NCI-H1436 (cell line): ENCODE measurements at places on chromosomes 12 and 14.
A peak's percentile ranks its signal among the peaks of the same experiment; 100 is the strongest.

- DNase-seq, result no peak
Measured at GRCh38 chr12:120013659-120014380, 24.8 kb downstream of the BICDL1 start.

DNA sequence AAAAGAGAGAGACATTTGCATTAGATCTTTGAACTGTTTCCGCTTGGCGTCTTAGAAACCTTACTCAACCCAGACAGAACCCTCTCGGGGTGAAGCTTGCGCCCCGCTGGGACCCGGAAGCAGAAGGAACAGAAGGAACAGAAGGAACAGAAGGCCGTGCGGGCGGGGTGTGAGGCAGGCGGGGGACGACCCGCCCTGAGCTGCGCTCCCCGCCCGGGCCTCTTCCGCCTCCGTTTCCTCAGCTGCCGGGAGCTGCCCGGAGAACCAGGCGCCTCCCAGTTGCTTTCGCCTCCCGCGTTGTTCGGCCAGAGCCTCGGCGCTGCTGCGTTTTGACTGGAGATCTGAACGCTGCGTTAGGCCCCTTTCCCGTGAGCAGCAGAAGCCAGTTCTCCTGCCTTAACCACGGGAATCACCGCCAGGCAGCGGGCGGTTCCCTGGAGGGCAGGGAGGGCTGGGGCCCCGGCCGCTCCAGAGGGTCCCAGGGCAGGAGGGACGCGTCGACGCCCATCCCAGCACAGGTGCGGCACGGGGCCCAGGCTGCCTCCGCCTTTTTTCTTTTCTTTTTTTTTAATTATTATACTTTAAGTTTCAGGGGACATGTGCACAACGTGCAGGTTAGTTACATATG, 19.3 kb upstream of the MMP17 start:
- DNase-seq, result no peak

GRCh38 chr12:51942501-51943000, 8.9 kb upstream of the ACVR1B start:
- DNase-seq, result no peak

- DNase-seq, result no peak
Measured at GRCh38 chr12:114895827-114896226, 211.9 kb upstream of the TBX3 start.

DNA sequence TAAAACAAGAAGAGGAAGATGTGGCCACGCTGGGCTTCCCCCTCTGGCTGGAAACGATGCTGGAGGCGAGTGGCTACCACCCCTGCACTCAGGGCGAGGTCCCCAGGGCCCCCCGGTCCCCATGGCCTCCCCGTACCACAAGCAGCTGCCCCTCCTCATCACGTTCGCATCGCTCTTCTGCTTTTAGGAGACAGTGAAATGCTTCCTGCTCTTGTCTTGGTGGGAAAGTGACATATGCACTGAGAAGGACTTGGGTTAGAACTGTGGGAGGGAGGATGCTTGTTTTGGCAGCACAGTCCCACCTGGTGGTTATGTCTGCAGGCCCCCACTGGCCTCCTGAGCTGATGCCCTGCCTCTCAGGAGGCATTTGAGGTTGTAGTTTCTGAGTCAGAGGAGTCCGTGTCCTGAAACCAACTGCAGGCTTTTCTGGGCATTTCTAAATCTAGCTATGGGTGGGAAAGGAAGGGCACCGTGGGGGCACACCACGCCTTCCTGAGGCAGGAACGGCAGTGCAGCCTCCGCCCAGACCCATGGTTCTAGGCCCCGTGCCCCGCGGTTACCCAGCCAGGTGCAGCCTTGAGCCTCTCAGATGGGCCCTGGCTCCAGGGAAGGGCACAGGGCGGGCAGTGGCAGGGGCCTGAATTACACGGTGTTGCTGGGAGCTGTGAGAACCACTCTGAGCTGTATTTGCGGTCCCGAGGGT, 139.3 kb downstream of the ADGRD1 start:
- DNase-seq, result no peak

- no peak for DNase-seq
Measured at GRCh38 chr12:26896913-26897312, 40.9 kb downstream of the INTS13 start.

GRCh38 chr14:25322784-25323183, 272.8 kb upstream of the STXBP6 start:
- DNase-seq, result no peak

GRCh38 chr12:121513464-121514183, 67.2 kb downstream of the KDM2B start:
- peak; percentile 26 for DNase-seq

DNA sequence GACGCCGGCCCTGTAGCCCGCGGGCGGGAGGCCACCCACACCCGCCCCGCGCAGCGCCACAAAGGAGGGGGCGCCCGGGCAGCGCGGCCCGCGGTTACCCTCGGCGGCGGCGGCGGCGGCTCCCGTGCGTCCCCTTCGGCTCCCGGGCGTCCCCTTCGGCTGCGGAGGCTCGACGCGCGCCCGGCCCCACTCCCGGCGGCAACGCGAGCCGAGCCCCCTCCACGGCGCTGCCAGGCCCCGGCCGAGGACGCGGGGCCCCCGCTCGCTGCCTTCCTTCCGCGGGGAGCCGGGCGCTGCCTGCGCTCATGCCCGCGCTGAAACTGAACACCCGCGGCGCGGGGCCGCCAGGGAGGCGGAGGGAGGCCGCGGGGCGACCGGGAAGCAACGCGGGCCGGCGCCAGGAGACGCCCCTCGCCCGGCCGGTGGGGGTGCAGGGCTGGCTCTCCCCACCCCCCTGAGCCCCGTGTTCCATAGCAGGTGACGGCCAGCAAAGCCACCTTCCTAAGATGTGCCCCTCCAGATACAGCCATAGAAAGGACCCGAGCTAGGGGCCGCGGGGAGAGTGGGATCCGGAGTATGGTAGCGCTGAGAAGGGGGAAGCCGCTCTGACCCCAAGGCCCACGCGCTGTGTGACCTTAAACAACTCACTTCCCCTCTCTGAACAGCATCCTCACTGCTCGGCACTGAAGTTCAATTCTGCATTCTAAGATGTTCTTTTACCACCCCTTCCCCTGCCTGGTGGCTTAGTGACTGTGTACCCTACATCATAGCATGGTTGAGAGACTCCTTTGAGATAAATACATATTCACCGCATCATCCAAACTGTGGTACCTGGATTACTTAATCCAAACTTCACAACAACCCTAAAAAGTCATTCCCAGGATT, 42.8 kb downstream of the KDM2B start:
- no peak for DNase-seq

DNA sequence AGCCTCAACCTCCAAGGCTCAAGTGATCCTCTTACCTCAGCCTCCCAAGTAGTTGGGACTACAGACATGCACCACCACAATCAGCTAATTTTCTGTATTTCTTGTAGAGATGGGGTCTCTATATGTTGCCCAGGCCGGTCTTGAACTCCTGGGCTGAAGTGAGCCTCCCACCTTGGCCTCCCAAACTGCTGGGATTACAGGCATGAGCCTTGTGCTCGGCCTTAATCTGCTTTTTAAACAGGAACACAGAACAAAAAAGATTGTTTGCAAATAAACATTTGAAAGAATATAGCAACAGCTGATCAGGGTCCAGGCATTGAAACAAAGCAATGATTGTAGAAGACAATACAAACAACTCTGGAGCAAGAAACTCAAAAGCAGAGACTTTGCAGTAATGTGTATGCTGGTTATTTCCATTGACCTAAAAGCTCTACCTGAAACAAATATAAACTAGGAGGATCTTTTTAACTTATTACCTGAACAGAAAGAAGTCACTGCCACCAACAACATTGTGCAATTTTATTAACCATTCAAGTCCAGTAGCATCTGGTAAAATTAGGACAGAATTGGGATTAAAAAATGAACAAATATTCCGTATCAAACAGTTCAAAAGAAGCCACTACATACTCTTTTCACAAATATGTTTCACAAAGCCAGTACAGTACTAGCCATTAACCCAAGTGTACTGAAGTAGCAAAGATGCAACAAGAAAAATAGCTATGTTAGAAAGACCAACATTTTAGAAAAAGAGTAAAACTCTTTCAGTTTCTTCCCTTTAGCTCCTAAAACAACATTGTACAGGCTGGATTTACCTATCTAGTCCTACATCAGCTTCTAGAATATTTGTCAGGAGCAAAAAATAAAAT, 14.2 kb downstream of the AMN1 start:
- no peak for DNase-seq

GRCh38 chr12:89706551-89706950, 2.1 kb downstream of the ATP2B1 start:
- DNase-seq, result no peak

GRCh38 chr12:33825442-33825841, 196.9 kb upstream of the ALG10 start:
- DNase-seq, result no peak

DNA sequence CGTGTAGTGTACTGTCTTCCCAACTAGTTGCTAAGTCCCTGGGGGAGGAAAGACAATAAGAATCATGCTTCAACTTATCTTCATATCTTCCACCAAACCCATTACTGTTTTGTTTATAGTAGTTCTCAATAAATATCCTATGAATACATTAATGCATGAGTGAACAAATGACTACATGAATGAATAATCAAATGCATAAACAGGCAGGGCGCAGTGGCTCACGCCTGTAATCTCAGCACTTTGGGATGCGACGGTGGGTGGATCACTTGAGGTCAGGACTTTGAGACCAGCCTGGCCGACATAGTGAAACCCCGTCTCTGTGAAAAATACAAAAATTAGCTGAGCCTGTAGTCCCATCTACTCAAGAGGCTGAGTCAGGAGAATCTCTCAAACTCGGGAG, 32.1 kb upstream of the NR2C1 start:
- no peak for DNase-seq

DNA sequence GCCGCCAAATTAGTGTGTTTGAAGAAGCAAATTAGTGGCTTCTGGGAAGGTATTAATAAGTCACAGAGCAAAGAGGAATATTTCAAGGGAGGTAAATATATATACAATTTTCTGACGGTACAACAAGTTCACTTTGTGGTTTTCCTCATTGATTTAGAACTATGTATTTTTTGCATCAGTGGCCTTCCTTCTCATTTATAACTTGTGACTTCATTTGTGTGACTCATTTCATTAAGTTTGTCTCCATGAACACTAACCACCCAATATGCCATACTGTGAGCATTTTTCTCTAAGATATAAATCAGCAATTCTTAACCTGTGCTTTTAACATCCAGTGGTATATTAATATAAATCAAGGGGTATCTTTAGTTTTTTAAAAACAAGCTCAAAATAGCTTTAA, 29.3 kb upstream of the ARHGAP5 start:
- DNase-seq, result no peak

GRCh38 chr14:25861406-25861805, 736.4 kb downstream of the NOVA1 start:
- no peak for DNase-seq

DNA sequence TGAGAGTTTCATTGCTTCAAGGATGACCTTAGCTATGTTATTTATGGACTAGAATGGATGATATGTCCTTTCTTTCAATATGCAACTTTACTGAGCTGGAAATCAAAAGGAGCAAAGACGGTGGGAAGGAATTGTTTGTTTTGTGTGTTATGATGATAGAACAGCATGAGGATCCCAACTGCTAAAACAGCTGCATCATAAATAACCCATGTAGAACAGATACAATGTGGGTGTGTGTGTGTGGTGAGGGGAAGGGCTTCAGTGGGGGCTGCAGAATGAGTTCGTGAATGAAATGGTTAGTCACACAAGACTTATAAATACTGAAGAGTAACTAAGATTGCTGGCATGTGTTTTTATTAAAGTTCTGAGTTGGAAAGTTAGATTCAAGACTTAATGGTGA, 80.1 kb downstream of the DACT1 start:
- no peak for DNase-seq

DNA sequence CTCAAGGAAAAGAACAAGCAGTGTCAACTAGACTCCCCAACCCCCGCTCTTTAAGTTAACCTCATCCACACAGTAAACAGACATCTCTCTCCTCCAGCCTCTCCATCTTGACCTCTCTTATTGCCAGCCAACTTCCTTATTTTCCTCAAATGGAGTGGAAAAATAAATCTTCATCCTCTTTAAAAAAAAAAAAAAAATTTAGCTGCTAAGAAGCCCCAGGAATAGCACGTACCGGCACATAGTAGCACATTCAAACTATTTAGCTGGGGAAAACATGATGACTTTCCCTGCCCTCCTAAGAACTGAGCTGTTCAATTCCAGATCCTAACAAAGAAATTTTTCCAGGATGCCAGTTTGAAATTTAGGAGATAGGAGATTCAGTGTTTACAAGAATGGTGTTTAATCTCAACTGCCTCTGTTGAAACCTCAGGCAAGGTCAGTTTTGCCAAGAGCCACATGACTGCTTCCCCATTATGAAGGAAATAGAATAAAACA, 90.8 kb downstream of the EPS8 start:
- no peak for DNase-seq

DNA sequence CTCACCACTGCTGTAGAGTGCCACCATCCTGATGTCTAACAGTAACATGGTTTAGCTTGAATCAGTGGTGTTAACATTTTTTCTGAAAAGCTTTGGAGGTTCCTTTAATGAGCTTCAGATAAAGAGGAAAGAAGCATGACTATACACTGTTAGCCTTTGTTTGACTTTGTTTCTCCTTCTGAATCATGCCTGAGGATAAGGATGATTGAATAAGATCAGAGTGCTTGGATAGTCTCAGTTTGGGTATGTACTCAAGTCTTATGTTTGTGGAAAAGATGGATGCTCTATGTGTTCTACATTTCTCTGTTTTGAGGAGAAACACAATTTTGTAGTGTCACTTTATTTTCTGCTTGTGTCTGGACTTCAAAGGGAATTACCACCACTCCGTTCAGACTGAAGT, 42.0 kb downstream of the GPATCH2L start:
- no peak for DNase-seq

- peak; percentile 66 for DNase-seq
Measured at GRCh38 chr14:95463171-95463901, 53.1 kb downstream of the SYNE3 start.

DNA sequence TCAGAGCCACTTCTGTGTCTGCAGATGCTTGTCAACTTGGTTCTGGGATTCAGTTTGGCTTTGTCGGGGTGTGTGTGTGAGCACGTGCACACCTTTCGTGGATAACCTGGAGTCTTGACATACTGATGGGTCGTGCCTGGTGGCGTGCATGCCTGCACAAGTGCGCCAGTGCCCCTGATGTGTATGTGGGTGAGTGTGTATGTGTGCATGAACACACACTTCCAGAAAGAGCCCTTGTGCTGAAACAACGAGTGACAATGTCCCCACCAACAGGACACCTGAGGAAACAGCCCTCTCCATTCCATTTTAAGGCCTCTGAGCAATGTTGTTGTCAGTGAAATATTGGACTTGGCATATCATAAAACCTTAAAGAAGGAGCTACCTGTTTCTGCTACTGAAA, 53.9 kb downstream of the SMUG1 start:
- DNase-seq, result no peak

DNA sequence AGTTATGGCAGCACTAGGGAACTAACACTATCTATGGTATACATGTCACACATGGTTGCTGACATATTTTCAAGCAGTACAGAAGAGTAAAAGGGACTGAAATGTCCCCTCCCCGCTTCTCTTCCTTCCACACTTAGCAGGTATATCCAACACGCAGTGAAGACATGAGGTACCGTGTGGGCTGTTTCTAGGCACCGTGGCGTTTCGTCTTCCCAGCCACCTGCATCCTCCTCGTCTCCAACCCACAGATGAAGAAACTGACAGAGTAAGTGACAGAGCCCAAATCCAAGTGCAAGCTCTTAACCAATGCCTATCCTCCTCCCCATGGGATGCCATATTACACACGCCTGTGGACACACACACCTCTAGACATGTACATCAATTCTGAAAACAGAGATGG, 32.4 kb downstream of the SLC8B1 start:
- DNase-seq, result no peak

- no peak for DNase-seq
Measured at GRCh38 chr14:64826333-64826732, 53.4 kb downstream of the SPTB start.
